ENCODE measurements at places on chromosomes 1 and 21. TPM values are rescaled to one million over a fixed set of nuclear protein-coding genes. Genes with fewer than 3 reads are reported as not detected.

DNA sequence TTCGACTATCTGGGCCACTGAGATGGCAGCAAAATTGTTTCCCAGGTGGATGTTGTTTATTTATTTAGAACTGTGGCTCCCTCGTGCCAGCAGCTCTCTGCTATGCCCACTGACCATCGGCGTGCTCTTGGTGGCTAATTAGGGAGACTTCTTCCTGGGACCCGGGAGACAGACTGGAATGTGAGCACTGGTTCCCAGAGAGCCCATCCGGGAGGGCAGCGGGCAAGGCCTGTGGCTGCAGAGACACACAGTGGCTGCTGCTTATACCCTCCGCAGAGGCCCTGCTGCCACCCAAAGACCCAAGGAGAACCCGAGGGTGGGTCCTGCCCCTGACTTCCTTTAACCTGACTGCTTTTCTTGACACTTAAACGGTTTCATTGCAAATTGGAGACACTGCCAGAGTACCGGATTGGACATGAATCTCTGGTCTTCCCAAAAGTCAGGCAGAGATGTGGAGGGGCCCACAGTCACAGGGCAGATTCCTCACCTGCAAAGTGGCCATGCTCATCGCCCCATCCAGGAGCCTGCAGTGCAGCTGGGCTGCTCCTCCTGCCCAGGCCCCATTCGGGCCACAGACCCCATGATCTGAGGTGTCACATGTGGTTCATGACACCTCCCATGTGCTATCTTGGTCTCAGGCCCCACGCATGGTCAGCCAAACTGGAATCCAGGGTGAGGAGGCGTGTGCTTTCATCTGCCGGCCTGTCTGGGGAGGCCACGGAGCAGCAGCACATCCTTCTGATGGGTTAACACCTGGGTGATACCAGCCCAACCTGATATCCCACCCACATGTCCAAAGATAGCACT, 5.7 kb upstream of the MATN1 start:
- DNase-seq, result no peak

DNA sequence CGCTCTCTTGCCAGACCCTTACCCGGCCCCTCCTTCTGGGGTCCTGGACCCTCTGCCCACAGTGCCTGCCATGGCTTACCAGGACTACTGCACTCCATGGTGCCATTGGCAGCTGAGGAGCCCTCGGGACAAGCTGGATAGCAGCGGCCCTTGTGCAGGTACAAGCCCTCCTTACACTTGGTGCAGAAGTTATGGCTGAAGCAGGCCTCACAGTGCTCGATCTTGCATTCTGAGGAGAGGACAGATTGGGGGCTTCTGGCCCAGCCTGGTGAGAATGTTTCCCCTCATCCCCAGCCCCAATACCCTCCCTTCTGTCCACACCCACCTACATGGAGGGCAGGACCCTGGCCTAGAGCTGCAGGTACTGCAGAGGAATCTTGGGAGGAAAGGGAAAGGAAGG, 18.4 kb upstream of the GNL2 start:
- no peak for DNase-seq

Gene VCAM1
- 6.6 TPM for total RNA-seq

DNA sequence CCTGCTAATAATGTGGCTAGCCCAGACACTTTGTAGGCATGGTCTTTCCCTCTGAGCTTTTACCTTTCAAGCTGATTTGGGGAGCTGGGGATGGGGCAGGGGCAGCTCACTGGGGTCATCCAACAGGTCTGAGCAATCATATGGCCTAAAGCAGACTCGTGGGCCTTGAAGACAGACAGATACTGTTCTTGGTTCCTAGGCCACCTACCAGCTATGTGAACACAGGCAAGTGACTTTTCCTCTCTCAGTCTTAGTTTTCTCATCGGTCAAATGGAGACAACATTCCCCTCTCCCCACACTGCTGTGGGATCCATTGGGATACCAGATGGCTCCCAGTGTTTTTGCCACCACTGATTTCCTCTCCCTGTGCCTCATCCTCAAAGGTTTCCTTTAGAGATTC, 181.8 kb downstream of the RRAGC start:
- DNase-seq, result no peak

GRCh38 chr21:38766987-38767722, 38.6 kb upstream of the ETS2 start:
- peak; percentile 47 for DNase-seq

DNA sequence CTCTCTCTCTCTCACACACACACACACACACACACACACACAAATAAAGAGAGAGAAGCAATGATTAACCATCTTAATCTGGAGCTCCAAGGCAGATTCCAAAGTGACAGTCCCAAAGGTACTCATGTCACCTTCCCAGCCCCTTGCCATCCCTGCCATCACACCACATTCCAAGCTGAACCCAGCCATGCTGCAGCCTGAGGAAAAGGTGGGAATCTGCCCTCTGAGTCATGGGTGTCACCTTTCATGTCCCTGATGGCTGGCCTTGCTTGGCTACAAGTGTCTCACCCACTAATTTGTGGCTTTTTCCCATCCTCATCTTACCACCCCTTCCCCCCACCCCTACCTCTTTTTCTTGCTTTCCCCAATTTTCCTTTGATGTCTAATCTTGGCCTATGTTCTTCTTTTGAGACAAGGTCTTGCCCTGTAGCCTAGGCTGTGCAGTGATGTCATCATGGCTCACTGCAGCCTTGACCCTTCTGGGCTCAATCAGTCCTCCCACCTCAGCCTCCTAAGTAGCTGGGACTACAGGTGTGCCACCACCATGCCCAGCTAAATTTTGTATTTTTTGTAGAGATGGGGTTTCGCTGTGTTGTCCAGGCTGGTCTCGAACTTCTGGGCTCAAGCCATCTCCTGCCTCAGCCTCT, 3.2 kb downstream of the ANXA9 start:
- DNase-seq, result no peak

DNA sequence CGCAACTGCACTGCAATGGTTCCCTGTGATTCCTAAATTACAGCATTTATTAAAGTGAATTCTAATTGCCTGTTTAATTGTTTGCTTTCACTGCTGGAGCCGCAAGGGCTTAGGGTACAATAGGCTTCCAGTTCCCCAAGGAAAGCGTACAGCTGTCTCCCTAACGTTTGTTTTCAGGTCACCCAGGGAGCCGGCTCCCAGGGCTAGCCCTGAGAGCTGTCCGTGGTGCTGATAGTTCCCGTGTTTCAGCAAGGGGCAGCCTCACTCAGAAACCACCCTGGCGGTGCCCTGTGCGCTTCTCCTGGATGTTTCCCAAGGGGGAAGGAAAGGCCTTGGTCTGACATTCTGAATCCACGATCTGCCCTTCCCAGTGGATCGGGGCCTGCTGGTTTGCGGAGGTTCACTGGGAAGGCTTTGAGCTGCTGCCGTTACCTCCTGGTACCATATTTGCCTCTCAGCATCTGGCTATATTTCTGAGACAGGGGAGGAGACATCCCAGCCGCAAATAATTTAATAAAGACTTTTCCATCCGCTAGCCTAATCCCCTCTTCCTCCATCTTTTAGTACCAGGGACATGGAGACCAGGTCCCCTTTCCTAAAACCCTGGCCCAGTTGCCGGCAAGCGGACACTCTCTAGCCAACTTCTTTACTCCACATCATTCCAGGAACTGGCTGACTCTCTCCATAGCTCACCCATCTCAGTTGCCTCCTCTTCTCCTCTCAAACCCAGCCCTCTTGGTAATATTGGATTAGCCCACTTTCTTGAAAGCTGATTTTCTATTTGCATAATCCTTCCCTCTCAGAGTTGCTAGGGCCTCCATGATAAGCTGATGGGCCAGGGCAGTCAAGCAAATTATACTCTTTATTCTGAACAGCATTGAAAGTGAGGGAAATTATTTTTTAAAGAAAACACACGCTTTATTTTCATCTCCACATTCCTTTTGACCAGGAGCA, 149.0 kb downstream of the IGSF21 start:
- peak; percentile 75 for DNase-seq

Gene SPSB1
- 56.4 TPM for total RNA-seq

DNA sequence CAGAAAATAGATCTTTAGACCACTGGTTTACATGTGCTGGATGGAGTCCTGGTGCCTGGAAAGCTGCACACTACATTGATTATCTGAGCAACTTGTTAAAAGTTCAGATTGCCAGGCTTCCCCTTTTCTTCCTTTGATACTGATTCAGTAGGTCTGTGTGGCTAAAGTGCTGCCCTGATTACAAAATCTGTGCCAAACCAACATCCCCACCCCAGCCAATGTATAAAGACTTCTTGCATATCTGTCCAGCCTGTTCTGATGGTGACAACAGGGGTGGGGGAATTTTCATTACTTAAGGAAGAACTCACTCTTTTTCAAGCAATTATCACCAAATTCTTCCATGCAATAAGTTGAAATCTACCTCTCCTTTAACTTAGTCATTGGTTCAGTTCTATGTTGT, 135.5 kb downstream of the TNFSF18 start:
- no peak for DNase-seq

GRCh38 chr1:48462716-48463302, 9.2 kb downstream of the SPATA6 start:
- DNase-seq, result no peak

Gene CELA3B
- 0.76 TPM for total RNA-seq
